AG04450 (cell line): ENCODE measurements at places on chromosomes 2 and 18.

GRCh38 chr2:230582851-230583283, 129.8 kb upstream of the CAB39 start:
- DNase-seq, result no peak

DNA sequence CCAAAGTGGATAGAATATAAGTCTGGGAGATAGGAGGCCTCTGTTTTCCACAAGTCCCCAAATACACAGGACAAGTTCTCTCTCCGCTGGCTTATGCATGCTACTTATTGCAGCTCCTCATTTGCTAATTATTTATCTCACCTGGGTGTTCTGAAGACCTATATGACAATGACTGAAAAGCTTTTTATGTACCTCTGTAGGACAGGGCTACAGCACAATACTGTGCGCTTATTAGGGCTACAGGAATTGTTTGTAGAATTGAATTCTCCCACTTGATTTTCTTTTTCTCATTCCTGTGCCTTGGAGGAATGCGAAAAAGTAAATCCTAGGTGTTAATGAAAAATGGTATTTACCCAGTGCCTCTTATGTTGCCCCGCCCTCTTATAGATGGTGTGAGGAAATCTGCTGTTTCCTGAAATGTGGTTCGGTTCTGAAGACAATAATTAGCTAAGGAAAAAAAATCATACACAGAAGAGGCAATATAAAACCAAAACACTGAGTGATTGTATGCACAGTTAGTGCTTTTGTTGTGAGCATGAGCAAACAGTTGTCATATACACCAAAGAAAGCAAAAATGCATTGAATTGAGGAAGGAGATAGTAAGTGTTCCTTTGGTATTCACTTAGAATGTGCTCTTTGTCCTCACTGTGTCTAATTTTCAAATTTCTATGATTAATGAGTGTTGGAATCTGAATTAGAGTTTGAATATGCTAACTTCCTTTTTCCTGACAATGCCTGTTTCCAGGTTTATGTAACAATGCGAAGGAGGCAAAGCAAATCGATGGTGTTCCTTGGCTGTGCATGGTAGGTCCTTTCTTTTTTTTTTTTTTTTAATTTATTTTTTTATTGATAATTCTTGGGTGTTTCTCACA, 78.7 kb upstream of the PNPT1 start:
- no peak for DNase-seq

DNA sequence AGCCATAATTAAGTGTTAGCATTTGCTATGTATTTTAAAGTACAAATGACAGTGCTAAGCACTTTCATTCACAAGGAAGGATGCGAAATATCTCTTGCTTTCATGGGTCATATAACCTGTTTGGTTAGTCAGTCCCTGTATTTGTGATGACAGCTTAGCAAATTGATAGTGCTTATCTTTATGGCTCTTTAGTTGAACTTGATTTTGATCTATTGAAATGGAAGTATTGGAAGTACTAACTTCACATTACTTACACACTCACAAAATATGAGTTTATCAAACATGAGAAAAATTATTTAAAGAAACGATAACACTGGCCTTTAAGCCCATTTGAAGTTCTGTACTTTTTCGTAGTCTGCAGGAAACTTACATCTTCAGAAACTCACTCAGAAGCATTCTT, 97.4 kb upstream of the NEUROD1 start:
- DNase-seq, result no peak

GRCh38 chr2:189000221-189000620, 26.0 kb downstream of the COL3A1 start:
- DNase-seq, result no peak

- DNase-seq, result no peak
Measured at GRCh38 chr2:191954451-191954850, 107.6 kb upstream of the CAVIN2 start.

GRCh38 chr18:44811572-44812125, 131.0 kb downstream of the SETBP1 start:
- DNase-seq, result no peak

DNA sequence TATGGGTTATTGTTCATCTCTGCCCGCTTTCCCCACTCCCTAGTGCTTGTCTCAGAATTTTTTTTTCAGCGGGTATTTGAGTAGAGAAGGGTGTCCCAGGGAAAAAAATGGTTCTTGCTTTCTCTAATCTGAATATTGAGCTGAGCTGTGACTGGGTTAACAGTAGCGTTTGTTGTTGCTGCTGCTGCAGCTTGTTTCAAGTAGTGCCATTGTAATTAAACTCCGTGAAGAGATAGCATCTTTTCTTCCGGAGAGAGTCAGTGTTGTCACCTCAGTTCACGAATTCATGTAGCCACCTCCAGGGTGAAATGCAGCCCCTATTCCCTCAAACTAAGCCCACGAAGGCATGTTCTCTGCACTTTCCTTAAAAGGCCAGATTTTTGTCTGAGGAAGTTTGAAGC, 1.5 kb upstream of the AAK1 start:
- no peak for DNase-seq

- no peak for DNase-seq
Measured at GRCh38 chr2:69776886-69777785, 35.2 kb downstream of the ANXA4 start.

DNA sequence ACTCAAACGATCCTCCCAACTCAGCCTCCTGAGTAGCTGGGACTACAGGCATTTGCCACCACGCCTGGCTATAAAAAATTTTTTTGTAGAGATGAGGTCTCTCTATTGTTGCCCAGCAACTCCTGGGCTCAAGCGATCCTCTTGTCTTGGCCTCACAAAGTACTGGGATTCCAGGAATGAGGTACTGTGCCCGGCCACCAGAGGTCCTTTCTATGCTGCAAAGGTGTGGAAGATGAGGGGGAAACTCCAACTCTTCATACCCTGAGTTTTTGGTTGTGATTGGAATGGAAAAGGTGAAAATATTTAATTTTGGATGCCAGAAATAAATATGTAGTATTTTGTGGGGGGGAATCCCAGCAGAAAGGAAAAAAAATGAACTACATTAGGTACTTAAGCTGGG, 36.0 kb downstream of the MRPL33 start:
- DNase-seq, result no peak

GRCh38 chr2:98438190-98439133, 6.2 kb upstream of the INPP4A start:
- no peak for DNase-seq

- DNase-seq, result peak; percentile 83
Measured at GRCh38 chr2:69514406-69514805, 77.2 kb upstream of the NFU1 start.

DNA sequence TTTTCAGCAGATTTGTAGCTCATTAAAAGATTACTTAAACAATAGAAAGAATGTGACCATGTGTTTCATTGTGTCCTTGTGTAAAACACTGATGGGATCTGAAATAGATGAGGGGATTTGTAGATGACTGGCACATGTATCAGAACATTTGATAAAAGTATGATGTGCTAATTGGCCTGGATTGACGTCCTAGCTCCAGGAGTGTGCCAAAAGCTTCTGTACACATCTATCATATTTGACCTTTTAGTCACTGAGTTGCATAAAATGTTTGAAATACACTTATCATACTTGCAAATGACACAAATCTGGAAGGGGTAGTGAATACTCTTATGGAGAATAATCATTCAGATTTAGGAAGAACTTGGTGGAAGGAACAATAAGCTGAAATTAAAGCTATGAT, 778.5 kb downstream of the ERBB4 start:
- no peak for DNase-seq

GRCh38 chr18:24274837-24275236, 122.8 kb downstream of the OSBPL1A start:
- no peak for DNase-seq

DNA sequence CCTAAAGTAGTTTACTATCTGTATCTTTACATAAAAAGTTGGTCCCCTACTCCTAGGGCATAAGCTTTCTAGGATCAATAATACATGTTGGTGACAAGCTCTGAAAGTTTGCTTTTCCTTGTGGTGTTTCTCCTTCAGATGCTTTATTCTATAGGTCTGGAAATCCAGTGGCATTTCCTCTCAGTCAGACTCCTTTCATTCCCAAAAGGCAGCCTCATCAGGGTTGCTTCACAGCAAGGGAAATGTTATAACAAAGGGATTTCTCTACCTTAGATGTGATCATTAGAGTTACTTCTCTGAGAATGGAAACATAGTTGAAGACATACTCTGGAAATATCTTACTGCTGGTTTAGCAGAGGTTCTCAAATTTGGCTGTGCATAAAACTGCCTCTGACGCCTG, 1072.4 kb upstream of the ZEB2 start:
- DNase-seq, result no peak

GRCh38 chr18:3060667-3061580, 48.0 kb upstream of the LPIN2 start:
- no peak for DNase-seq

GRCh38 chr2:221454459-221455105, 117.5 kb downstream of the EPHA4 start:
- no peak for DNase-seq
